ENCODE measurements at places on chromosomes 3 and 15. TPM values are rescaled to one million over a fixed set of nuclear protein-coding genes. Genes with fewer than 3 reads are reported as not detected.

DNA sequence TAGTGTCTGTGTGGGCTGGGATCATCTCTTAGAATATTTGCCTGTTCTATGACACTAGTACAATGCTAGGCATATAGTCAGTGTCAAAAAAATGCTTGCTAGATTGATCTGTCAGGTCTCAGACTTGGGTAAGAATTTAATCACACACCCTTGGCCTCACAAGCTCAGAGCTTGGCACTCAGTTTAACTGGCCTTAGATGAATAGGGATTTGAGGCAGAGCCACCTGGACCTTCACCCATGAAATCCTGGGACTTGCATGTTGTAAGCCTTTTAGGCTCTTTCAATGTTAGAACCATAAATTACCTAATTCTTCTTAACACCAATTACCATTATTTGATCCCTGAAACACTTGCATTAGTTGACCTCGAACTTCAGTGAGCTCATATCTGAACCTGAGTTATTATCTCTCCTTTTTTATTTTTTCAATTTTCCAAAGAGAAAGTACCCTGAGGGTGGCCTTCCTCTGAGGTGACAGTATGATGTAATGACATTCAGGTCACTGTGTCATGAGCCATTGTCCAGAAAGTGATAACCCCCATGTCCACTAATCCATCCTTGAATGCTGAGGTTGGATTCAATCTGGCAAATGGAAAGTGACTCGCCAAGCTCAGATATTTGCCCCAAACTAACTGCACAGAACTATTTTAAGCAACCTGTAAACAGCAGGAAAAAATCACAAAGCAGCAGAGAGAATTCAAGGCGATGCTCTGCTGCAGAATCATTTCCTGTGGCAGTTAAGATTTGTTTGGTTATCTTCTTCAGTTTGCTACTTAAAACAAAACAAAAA lies 615.2 kb upstream of the NR2F2 start:
- DNase-seq = no peak
- no peaks in the 10 kb centered on the region for H3K36me3 ChIP-seq
- H3K27ac ChIP-seq = no peak overlapping the region
- H3K27me3 ChIP-seq = no peaks in the 10 kb centered on the region
- H3K4me1 ChIP-seq = peaks cover 6% of the 10 kb centered on the region

GRCh38 chr3:7789324-7789723 lies 712.3 kb upstream of the LMCD1 start:
- no peaks in the 10 kb centered on the region for H3K36me3 ChIP-seq
- no peaks in the 10 kb centered on the region for H3K4me1 ChIP-seq
- no peaks in the 10 kb centered on the region for H3K27me3 ChIP-seq
- no peak overlapping the region for H3K27ac ChIP-seq
- no peak overlapping the region for H3K4me3 ChIP-seq
- no peak for DNase-seq

GRCh38 chr3:90102146-90102545 lies 994.7 kb downstream of the EPHA3 start:
- no peak for DNase-seq
- H3K27ac ChIP-seq = no peak overlapping the region
- H3K36me3 ChIP-seq = no peaks in the 10 kb centered on the region
- no peaks in the 10 kb centered on the region for H3K4me1 ChIP-seq

DNA sequence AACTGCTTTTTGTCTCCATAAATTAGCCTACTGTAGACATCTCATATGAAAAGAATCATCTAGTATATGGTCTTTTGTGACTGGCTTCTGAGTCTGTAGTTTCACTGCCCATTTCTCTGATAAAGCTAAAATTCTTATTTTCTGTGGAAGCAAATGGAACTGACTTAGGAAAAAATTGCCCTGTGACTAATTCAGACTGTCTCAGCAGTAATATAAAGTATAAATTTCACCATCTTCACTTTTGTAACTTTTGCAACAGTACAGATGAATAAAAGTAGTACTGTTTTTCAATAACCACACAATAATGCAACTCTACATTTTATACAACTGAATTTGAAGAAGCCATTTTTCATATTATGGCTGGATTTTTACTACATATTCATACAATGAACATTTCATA lies 104.1 kb downstream of the TBC1D5 start:
- H3K27ac ChIP-seq = no peak overlapping the region
- no peaks in the 10 kb centered on the region for H3K27me3 ChIP-seq
- H3K4me3 ChIP-seq = no peak overlapping the region
- no peaks in the 10 kb centered on the region for H3K36me3 ChIP-seq
- H3K4me1 ChIP-seq = peaks cover 12% of the 10 kb centered on the region
- DNase-seq = no peak

- H3K27me3 ChIP-seq = no peaks in the 10 kb centered on the region
- no peak for DNase-seq
- no peak overlapping the region for H3K4me3 ChIP-seq
- no peak overlapping the region for H3K27ac ChIP-seq
Measured at GRCh38 chr15:101492766-101493692, 3.5 kb upstream of the PCSK6 start.

DNA sequence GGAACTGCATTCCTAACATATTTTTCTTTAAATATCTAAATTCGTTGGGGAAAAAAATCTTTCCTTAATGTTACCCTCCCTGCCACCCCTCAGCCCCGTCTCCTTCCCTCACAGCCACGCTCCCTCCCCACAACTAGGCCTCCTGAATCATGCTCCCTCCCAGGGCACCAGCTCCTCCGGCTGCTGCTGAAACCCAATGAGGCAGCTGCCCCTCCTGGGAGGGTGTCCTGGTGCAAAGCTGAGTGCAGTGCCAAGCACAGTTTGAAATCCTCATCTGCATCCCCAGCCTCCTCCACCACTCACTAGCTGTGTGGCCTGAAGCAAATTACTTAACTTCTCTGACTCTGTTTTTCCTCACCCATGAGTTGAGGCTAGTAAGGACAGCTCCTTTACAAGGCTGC lies 2.7 kb upstream of the NR2E3 start:
- H3K36me3 ChIP-seq = no peaks in the 10 kb centered on the region
- H3K4me3 ChIP-seq = no peak overlapping the region
- peaks cover 3% of the 10 kb centered on the region for H3K4me1 ChIP-seq
- H3K27ac ChIP-seq = no peak overlapping the region
- no peaks in the 10 kb centered on the region for H3K27me3 ChIP-seq

DNA sequence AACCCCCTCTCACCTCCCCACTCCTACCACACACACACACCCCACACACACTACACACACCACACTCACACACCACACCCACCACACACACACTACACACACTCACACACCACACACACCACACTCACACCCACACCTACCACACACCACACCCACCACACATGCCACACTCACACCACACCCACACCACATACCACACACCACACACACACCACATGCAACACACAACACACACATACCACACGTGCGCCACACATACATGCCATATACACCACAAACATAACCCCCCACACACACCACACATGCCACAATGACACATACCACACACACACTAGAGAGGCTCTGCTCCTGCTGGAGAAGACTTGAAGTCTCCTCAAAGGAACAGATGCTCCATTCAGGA lies 5.9 kb upstream of the ITPKA start:
- H3K4me3 ChIP-seq = no peak overlapping the region
- DNase-seq = no peak
- no peaks in the 10 kb centered on the region for H3K36me3 ChIP-seq
- peaks cover 5% of the 10 kb centered on the region for H3K4me1 ChIP-seq

DNA sequence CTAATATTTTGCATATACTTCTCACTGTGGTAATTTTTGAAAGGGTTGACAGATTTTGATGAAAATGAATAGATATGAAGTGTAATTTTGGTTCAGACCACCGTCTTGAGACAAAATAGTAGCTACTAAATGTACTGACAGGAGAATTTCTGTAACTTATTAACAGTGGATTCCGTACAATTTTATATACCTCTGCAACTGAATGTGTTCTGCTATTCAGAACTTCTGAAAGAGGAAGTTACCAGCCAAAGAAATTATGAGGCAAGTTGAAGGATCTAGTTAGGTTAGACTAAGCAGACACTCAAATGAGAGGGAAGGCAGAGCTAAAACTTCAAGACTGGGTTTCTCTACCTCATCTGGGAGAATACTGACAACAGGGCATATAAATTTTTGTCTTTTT lies 29.4 kb downstream of the GAP43 start:
- no peaks in the 10 kb centered on the region for H3K36me3 ChIP-seq
- no peak overlapping the region for H3K27ac ChIP-seq
- no peak overlapping the region for H3K4me3 ChIP-seq
- DNase-seq = no peak
- H3K27me3 ChIP-seq = no peaks in the 10 kb centered on the region

DNA sequence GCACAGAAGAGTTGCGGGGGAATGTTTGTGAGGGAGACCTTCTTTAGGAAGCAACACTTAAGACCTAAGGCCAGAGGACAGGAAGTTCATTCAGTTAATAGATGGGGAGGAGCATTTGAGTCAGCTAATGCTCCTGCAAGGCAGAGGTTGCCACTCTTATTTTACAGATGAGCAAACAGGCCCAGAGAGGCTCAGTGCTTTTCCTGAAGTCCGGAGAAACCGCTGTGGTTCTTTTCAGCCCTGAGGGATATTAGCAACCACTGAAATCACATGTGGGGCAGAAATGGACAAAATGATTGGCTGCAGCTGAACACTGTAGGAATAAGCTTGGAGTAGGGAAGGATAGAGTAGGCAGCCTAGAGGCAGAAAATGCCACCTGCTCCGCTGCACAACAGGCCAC lies 33.3 kb upstream of the RTP4 start:
- no peaks in the 10 kb centered on the region for H3K27me3 ChIP-seq
- no peak overlapping the region for H3K27ac ChIP-seq
- DNase-seq = no peak
- H3K4me1 ChIP-seq = no peaks in the 10 kb centered on the region
- no peak overlapping the region for H3K4me3 ChIP-seq

DNA sequence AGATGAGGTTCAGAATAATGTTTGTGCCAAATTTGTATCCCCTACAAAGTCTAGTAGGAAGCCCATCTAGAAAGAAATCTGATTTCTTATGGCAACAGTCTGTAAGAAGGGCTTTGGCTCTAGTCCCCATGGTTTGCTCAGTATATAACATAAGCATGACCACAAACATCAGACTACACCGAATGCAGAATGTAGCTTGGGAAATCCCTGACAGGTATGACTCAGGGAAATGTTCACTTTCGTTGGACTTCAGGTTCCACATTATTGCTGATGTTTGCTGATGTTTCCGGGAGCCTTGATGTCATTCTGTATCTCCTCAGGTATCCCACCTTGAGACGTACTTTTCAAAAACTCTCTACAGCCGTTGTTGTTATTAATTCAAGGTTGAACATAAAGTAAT lies 304.4 kb upstream of the TGFBR2 start:
- H3K4me3 ChIP-seq = no peak overlapping the region
- no peak overlapping the region for H3K27ac ChIP-seq
- DNase-seq = no peak
- no peaks in the 10 kb centered on the region for H3K27me3 ChIP-seq
- no peaks in the 10 kb centered on the region for H3K36me3 ChIP-seq

PLAAT1 gene
- 11.4 TPM for total RNA-seq

SRGAP3 gene
- total RNA-seq = 5.0 TPM

KLF15 gene
- 62.6 TPM for total RNA-seq

ADAMTS9 gene
- total RNA-seq = 45.8 TPM

ABHD10 gene
- 35.5 TPM for total RNA-seq

HCN4 gene
- total RNA-seq = 7.6 TPM

ARGFX gene
- total RNA-seq = not detected
